Renal cortical epithelial cell (primary cell): ENCODE measurements at places on chromosomes 4 and X.

- DNase-seq, result no peak
Observed at GRCh38 chr4:96675896-96676295, 836.0 kb downstream of the PDHA2 start.

- no peak for DNase-seq
Observed at GRCh38 chr4:123110147-123110546, 187.8 kb upstream of the NUDT6 start.

DNA sequence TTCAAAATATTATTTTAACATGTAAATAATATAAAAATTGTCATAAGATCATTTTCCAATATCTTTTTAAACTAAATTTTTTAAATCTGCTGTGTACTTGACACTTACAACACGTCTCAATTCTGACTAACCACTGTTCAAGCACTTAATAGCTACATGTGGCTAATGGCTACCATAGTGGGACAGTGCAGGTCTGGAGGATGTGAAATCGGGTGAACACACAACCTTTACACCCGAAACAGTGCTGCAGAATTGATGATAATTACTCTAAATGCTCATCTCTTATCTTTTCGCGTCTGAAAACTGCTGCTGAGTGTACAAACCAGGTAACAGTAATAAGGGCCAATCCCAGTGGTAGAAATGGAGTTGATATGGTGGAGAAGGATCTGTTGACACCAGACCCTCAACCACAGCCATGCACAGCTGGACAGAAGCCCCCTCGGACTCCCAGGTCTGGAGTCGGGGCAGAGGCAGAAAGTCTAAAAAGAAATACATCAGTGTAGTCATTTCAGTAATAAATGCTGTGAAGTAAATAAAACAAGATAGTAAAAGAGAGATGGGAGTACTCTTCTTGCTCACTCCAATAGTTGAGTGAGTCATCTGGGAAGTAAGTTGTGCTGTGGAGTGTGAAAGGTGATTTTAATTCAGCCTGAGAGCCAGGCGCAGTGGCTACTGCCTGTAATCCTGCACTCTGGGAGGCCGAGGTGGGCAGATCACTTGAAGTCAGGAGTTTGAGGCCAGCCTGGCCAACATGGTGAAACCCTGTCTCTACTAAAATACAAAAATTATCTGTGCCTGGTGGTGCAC is 150.0 kb downstream of the CBR4 start:
- peak; percentile 84 for DNase-seq

GRCh38 chr4:142262956-142263355 is 583.1 kb downstream of the INPP4B start:
- DNase-seq, result no peak

DNA sequence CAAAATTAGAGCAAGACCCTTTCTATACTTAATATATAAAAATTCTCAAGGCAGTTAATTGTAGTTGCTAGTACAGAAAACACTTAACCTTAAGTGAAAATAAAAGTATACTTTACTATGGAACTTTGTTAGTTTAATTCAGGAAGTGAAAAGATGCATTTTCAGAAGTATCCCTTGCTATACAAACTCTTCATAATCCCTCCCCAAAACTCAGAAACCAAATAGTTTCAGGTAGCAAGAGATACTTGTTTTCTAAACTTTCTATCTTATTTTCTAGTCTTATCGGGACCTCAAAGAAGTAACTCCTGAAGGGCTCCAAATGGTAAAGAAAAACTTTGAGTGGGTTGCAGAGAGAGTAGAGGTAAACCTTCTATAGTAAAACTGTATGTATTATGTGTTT is 14.3 kb downstream of the PAICS start:
- no peak for DNase-seq
